ENCODE measurements at places on chromosomes 2 and 18. TPM values are rescaled to one million over a fixed set of nuclear protein-coding genes. Genes with fewer than 3 reads are reported as not detected.

Gene POTEF
- total RNA-seq, result 25.0 TPM

GRCh38 chr2:238513346-238513745, 86.6 kb downstream of the ASB1 start:
- peaks cover 17% of the 10 kb centered on the region for H3K4me1 ChIP-seq
- H3K4me3 ChIP-seq, result no peak overlapping the region
- no peak for DNase-seq
- H3K36me3 ChIP-seq, result peaks cover 3% of the 10 kb centered on the region
- no peaks in the 10 kb centered on the region for H3K27me3 ChIP-seq

DNA sequence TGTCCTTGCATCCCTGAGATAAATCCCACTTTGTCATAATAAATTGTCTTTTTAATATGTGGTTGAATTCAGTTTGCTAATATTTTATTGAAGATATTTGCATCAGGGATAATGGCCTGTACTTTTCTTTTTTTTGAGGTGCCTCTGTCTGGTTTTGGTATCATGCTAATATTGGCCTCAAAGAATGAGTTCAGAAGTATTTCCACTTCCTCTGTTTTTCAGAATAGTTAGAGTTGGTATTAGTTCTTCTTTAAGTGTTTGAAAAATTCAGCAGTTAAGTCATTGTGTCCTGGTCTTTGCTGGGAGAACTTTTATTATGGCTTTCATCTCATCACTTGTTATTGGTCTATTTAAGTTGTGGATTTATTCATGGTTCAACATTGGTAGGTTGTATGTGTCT, 464.1 kb upstream of the CRIM1 start:
- no peaks in the 10 kb centered on the region for H3K36me3 ChIP-seq
- H3K4me1 ChIP-seq, result no peaks in the 10 kb centered on the region
- no peaks in the 10 kb centered on the region for H3K27me3 ChIP-seq
- no peak overlapping the region for H3K4me3 ChIP-seq
- no peak for DNase-seq

DNA sequence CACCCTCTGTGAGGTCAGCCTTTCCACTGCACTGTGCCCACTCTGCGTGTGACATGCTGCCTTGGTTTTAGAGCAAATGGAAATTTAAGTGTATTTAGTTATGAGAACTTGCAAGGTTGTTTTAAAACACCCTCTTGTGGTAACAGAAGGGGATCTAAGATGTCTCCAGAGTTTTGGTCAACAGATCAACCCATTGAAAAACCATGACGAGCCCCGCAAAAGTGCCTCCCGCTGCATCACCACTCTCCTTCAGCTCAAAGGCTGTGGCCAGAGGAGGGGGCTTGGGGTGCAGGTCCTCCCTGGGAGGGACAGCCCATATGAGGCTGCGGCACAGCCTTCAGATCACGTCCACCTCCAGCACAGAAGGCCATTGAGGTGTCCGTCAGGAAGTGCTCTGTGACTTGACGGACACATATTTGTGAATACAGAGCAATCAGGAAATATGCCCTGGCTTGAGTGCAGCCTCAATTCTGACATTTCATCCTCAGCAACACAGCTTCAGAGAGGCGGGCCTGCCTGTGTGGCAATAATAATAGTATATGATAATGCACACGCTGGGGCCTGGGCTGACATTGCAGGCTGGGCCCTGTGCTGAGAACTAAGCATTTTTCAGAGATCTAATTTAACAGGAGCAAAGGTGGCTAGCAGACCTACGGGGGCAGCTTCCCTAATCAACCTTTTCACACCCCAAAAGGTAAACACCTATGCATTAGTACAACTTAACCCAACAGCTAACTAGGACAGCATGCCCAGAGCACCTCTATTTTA, 213.9 kb downstream of the ANAPC1 start:
- no peaks in the 10 kb centered on the region for H3K36me3 ChIP-seq
- H3K27ac ChIP-seq, result no peak overlapping the region
- H3K4me1 ChIP-seq, result peaks cover 9% of the 10 kb centered on the region

DNA sequence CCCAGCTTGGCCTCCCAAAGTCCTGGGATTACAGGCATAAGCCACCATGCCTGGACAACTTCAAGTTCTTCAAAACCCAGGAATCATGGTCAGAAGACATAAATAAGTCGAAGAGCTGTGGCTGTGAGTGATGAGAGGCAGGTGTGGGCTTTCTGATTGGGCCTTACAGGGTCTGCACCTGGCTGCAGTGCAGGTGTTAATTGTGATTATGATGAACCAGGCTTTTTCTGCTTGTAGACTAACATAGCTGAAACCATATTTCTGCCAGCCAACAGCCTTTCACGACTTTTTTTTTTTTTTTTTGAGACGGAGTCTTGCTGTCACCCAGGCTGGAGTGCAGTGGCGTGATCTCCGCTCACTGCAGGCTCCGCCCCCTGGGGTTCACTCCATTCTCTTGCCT, 14.9 kb upstream of the DTNB start:
- no peaks in the 10 kb centered on the region for H3K27me3 ChIP-seq
- no peak overlapping the region for H3K27ac ChIP-seq
- H3K4me3 ChIP-seq, result no peak overlapping the region
- DNase-seq, result no peak
- H3K4me1 ChIP-seq, result peaks cover 4% of the 10 kb centered on the region
- H3K36me3 ChIP-seq, result no peaks in the 10 kb centered on the region

Data from type B pancreatic cell (in vitro differentiated cells).